Breast epithelium (tissue), 4 donors: ENCODE measurements at places on chromosomes 6 and 20. TPM values are rescaled to one million over a fixed set of nuclear protein-coding genes. Genes with fewer than 3 reads are reported as not detected.

DNA sequence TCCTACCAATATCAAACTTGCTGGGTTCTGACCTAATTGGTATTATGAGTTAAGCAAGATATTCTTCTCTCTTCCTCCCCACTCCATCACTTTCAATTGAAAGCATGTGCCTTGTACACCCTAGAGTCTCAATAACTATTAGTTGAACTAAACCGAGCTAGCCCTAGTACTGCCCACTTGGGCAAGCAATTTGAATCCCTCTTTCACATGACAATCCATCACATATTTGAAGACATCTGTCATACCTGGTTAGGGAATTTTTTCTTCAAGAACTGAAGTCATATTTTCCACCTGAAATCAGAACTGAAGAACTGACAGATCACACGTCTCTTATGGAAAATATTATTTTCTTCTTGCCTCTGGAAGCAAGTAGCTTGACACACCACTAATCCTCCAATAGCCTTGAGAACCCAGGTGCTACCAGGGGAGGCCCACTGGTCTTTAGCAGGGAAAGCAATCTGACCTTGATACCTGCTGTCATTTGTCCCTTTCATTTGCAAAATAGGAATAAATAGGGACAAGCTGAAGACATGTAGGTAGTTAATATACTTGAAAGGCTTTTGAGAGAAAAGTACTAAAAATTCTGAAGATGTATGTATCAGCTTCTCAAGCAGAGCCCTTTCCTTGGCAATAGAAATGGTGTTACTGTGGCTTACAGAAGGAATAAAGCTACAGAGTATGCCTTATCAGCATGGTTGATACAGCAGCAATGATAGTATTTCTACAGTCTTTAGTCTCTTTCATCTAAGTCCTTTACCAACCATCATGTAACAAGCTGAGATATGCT lies 71.4 kb downstream of the GJA10 start:
- no peaks in the 10 kb centered on the region for H3K36me3 ChIP-seq
- H3K4me1 ChIP-seq = no peaks in the 10 kb centered on the region
- no peak overlapping the region for H3K27ac ChIP-seq

DNA sequence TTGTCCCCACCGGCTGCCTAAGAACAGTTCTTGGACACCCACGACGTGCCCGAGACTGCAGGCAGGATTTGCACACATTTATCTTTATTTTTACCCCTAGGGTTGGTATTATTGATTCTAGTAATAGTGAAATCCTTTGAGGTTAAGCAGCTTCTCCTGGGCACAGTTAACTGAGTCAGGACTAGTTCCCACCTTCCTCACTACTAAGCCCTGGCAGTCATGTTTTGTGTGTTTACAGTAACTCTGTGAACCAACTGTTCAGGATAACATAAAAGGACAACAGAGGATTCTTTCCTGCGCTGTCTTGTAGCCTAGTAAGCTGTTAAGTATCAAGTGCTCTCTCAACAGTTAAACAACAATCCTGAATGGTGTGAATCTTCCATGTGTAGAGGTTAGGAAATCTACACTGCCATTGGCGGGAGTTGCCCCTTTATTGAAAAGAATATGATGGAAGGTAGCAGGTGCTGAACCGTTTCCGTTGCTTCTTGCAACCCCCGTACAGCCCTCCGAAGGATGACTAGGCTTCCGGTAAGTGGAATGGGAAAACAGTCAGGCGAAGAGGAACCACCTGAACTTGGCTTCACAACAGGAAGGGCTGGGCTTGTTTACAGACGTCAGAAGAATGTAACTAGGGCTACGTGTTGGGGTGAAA lies 979 bp upstream of the SOD2 start:
- H3K36me3 ChIP-seq = no peaks in the 10 kb centered on the region
- H3K27me3 ChIP-seq = no peaks in the 10 kb centered on the region
- H3K4me3 ChIP-seq = peak overlapping the region; percentile 94
- no peak for DNase-seq

BFSP1 gene
- 1.6 TPM for total RNA-seq

DNA sequence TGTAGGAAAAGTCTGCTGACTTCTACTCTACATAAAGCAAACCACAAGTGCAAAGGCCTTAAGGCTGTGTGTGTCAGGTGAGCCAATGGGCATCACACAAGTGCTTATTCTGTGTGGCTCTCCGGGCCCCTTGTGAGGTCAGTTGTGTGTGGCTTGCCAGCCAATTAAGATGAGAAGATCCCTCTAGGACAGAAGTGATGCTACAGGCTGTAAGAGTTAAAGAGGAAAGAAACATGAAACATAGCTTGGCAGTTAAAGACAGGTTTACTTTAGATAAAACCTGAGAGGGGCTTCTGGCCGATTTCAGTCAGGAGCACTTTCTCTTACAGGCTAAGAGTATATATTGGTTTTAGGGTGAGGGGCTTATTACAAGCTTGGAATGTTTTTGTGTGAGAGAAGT lies 242.4 kb downstream of the NFATC2 start:
- no peaks in the 10 kb centered on the region for H3K36me3 ChIP-seq
- no peaks in the 10 kb centered on the region for H3K27me3 ChIP-seq
- no peak overlapping the region for H3K27ac ChIP-seq
- H3K4me1 ChIP-seq = no peaks in the 10 kb centered on the region

DNA sequence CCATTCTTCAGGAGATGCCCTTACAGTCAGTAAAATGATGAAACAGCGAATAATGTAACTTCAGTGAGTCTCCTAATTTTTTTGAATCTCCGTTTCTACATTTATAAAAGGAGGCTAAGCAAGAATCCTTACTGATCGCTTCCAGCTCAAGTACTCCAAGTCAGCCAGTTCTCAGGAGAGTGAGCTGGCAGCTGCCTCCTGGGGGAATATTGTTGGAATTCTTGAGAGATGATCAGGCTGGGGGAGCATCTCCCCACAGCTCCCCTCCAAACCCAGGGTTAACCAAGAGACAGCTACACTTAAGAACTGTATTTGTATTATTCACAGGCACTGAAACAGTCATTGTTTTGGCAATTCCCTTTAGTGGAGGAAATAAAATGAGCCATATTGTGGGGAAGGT lies 89.1 kb upstream of the PCSK2 start:
- DNase-seq = no peak
- no peak overlapping the region for H3K27ac ChIP-seq
- no peaks in the 10 kb centered on the region for H3K36me3 ChIP-seq
- no peak overlapping the region for H3K4me3 ChIP-seq

GRCh38 chr6:9482030-9482738 lies 932.7 kb downstream of the TFAP2A start:
- no peak overlapping the region for H3K4me3 ChIP-seq
- peak overlapping the region; percentile 46 for H3K27ac ChIP-seq
- H3K27me3 ChIP-seq = no peaks in the 10 kb centered on the region
- no peaks in the 10 kb centered on the region for H3K36me3 ChIP-seq
